ENCODE measurements at places on chromosomes 2 and 18. TPM values are rescaled to one million over a fixed set of nuclear protein-coding genes. Genes with fewer than 3 reads are reported as not detected.

- peak; percentile 36 for DNase-seq
These were observed 847 bp downstream of the SERPINE2 start for GRCh38 chr2:224038049-224038829.

- DNase-seq = no peak
These were observed 647.3 kb downstream of the SOCS6 start for GRCh38 chr18:70936160-70936559.

DNA sequence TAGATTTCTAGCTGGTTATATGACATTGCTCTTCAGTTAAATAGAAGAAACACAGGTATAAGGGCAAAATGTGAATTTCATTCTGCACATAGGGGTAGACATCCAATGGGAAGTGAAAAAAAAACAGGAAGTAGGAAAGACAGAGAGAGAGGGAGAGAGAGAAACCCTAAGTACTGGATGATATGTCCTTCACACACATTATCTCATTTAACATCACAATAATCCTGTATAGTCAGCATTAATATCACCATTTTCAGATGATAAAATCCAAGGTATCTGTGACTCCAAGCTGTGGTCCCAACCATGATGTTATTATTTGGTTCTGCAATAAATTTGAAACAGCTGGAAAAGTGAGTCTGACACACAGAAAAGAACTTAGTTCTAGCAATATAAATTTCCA lies 759.9 kb downstream of the SATB2 start:
- no peak for DNase-seq

- DNase-seq = no peak
These were observed 196.1 kb downstream of the FAM210A start for GRCh38 chr18:13530033-13530878.

Gene PRKAG3
- not detected for total RNA-seq

Gene LRP1B
- 69.4 TPM for total RNA-seq

All from dorsolateral prefrontal cortex (tissue), 122 donors.